ENCODE measurements at places on chromosomes 3 and 15. TPM values are rescaled to one million over a fixed set of nuclear protein-coding genes. Genes with fewer than 3 reads are reported as not detected.

GOLGA8J gene
- polyA plus RNA-seq = 0.59 TPM

- no peak for DNase-seq
Observed at GRCh38 chr3:114144909-114145688, 33.8 kb downstream of the DRD3 start.

DNA sequence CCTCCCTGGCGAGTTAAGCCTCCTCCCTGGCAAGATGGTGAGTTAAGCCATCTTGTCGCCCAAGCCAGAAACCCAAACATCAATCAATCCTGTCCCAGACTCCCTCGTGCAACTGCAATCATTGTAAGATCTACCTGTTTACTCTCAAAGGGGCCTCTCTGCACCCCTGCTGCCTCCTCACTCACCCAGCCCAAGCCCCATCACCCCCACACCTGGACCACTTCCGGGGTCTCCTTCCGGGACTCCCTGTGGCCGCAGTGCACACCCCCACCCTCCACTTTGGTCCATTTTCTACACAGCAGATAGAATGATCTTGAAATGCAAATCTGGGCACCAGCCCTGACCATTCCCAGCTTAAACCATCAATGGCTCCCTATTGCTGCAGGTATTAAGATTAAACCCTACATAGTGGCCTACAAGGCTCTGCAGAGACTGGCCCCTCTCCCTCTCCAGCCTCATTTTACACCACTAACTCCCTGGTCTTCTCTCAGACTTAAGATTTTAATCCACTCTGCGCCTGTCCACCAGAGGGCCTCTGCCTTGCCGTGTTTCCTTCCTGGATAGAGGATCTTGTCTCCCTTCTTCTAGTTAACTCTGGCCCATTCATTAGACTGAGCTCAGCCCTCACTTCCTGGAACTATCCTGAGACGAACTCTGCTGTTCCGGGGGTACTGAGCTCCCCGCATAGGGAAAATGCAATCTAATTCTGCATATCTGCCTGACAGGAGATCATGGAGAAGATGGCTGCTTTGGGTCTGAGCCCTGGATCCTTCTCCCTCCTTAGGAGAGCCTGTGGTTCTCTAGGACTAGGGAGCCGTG, 41.9 kb upstream of the SLC6A1 start:
- no peak for DNase-seq

DNA sequence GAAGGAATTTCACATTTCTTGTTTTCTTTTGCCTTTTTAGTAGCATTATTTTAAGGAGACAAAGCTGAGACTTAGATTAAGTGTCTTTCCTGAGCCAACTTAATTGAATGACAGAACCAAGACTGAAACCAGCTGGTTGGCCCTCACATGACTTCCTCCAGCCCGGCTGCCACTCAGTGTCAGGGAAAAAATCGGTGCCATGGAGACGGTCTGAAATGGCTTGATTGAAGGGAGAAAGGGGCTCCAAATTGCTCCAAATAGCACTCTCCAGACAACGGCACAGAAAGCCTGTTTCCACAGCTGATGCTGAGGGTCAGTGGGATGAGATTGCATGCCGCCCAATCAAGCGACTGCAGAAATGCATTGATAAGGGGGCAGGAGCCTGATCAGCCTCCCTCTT, 475.2 kb upstream of the IL12A start:
- DNase-seq = no peak

BCL2A1 gene
- polyA plus RNA-seq = 0.28 TPM

GRCh38 chr3:29143151-29143550, 137.7 kb upstream of the RBMS3 start:
- DNase-seq = no peak

GRCh38 chr3:155188031-155188430, 105.5 kb downstream of the STRIT1 start:
- no peak for DNase-seq

RBMS3 gene
- polyA plus RNA-seq = 28.5 TPM

DNA sequence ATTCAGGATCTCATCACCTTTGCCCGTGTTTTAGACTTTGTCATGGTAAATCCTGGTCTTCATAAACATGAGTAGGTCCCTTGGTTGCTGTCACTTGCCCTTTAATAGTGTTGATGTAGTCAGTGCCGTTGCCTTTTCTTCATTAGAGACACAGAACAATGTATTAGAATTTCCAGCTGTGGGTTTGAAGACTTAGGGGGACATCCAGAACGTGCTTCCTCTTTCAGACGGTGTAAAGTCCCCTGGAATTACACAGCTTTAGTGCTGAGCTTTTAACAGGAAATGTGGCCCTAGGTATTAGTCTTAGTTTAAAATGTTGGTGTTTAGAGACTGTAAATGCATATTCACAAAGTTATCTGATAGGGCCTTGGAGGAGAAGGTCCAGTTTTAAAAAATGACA, 8.8 kb upstream of the LRCH3 start:
- no peak for DNase-seq
